ENCODE measurements at places on chromosomes 11 and 22.

GRCh38 chr22:46058591-46059519 is 81.9 kb upstream of the WNT7B start:
- DNase-seq, result no peak

GRCh38 chr11:133355095-133355494 is 177.2 kb downstream of the OPCML start:
- DNase-seq, result no peak

DNA sequence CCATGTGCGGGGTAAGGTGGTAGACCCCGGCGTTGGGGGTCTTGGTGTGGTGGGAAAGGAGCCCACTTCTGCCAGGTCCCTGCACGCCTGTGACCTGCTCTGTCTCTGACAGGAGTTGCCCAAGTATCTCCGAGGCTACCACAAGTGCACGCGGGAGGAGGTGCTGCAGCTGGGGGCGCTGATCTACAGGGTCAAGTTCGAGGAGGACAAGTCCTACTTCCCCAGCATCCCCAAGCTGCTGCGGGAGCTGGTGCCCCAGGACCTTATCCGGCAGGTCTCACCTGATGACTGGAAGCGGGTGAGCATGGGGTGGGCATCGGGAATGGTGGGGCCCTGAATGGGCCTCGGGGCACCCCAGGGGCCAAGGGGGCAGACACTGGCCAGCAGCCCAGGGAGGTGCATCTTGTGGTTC is 83.0 kb downstream of the MYO7A start:
- DNase-seq, result no peak

DNA sequence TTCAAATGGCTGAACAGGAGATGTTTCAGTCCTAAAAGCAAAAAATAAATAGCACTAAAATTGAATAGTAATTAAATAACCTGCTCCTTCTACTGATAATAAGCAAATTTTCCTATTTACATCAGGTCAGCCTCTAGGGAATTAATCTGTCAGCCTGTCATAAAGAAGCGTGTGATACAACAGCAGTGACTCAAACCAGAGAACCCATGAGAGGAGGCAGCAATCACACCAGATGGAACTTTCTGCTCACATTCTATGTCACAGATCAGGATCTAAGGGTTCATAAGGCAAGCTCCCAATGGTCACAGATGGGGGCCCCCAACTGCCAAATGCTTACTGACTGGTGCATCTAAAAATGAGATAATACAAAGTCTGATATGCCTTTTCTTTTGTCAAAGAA is 41.1 kb downstream of the RBFOX2 start:
- no peak for DNase-seq

DNA sequence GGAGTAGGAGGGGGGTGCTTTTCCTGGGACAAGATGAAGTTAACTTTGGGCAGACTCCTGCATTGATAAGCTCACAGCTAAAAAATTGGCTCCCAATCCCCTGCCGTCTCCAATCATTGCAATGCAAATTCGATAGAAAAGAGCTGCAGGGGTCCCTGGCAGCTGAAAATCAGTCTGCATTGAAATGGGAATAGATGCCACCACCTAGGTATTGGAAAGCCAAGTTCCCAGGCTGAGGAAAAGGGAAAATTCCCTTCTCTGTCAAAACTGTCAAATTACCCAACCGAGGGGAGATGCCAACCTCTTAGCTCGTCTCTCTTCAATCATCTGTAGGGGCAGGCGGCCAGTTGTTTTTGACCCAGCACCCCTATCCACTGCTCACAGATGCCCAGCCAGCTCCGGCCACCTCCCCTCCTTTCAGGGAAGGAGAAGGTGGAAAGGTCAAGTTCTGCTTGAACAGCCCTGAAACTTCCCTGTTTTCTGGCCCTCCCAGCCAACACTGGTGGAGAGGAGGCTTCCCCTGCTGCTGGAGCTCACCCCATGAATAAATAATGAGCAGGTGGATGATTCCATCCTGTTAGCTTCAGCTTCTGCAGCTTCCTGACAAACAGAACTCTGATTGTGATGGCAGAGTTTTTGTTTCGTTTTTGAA is 916.3 kb downstream of the TBC1D22A start:
- DNase-seq, result no peak

GRCh38 chr22:20020533-20021195 is at the start of gene TANGO2:
Gene TANGO2, plus strand, starts transcription at chr22:20021110. Its CDS starts 15,689 bp downstream, at chr22:20036799.
- DNase-seq, result peak; percentile 91

DNA sequence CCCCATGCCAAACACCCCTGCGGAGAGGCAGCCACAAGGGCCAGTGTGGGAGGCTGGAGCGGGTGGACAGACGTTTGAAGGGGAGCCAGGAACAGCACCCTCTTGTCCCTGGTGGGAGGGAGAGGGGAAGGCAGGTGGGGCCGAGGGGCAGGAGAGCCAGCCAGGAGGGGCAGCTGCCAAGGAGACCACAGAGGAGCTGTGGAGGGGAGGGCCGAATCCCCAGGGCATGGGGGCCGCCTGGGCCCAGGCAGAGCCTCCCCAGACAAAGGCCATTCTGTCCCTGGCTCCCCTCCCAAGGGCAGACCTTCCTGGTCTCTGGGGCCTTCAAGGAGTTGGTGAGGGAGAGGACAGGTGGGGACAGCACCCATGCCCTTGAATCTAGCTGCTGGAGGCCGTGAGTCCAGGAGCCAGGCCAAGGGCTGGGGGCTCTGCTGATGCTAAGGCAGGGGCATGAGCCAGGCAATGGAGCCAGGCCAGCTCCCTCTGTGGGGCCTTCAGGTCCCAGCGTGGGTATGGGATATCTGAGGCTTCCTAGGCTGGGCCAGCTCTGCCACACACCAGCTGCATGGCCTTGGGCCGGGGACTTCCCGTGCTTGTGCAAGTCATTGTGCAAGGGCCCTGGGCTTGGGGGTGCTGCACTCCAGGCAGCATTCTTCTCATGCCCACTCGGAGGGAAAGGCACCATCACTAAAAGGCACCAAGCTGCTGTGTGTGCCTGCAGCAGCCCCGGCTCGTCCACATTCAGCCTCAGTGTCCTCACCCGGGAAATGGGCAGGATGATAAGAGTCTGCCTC is 11.4 kb downstream of the EMID1 start:
- no peak for DNase-seq

- no peak for DNase-seq
These were observed 27.3 kb downstream of the FCHSD2 start for GRCh38 chr11:73114835-73115220.

GRCh38 chr11:7498193-7498592 is 12.9 kb downstream of the OLFML1 start:
- no peak for DNase-seq

DNA sequence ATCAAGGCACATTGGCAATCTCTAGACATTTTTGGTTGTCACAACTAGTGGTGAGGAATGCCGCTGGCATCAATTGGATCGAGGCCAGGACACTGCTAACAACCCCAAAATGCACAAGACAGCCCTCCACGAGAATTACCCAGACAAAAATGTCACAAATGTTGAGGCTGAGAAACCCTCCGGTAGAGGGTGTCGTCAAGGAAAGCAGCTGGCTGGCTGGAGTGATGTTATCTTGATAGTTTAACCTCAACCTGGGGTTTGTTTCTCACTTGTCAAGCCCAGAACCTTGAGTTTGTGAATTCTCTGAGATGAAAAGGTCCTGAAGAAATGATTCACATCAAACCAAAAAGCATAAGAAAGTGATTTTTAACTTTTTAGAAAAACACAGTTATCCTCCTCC is 21.1 kb upstream of the TMPRSS13 start:
- peak; percentile 68 for DNase-seq

DNA sequence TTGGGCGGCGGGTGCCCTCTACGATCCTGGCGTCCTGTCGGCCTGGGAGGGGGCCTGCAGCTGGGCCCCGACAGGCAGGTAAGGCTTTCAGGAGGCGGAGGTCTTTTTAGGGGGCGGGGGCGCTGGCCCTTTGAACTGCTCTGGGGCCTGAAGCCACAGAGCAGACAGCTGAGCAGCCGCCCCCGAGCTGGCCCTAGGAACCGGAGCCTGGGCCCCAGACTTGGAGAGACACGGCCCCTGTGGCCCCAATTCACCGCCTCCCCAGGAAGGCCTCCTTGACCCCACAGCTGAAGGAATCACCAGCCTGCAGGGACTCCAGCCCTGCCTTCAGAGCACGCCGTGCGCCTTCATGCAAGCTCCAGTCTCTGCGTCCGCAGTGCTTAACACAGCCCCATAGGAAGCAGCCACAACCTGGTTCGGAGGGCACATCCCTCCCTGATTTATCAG is 618 bp upstream of the CERK start:
- DNase-seq, result no peak

GRCh38 chr11:80598905-80599304 is 1158.1 kb upstream of the TENM4 start:
- DNase-seq, result no peak

DNA sequence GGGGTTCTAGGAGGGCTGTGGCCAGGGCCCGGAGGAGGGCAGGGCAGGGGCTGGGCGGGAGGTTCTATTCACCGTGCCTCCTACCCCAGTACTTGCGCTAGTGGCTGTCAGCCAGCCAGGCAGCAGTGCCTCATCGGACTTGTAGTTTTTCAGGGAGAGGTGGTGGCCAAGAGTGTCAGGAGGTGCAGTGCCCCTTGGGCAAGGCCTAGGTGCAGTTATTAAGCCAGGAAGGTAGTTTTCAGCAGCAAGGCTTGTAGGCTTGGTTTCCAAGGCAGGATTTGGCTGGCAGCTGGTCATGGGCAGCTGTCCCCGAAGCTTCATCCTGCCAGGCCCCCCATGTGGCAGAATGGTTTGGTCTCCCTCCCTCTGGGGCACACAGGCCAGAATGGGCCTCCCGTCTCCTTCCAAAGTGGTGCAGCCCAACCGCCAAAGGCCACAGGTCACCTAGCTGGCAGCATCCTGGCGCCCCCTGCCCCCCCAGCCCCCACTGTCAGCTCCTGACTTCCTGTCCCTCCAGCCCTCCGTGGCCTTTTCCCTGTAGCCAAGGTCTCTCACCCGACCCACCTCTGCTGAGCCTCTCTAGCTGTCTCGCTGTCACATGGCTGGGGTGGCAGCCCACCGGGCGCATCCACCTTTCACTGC is 8.5 kb downstream of the CCDC88B start:
- no peak for DNase-seq

DNA sequence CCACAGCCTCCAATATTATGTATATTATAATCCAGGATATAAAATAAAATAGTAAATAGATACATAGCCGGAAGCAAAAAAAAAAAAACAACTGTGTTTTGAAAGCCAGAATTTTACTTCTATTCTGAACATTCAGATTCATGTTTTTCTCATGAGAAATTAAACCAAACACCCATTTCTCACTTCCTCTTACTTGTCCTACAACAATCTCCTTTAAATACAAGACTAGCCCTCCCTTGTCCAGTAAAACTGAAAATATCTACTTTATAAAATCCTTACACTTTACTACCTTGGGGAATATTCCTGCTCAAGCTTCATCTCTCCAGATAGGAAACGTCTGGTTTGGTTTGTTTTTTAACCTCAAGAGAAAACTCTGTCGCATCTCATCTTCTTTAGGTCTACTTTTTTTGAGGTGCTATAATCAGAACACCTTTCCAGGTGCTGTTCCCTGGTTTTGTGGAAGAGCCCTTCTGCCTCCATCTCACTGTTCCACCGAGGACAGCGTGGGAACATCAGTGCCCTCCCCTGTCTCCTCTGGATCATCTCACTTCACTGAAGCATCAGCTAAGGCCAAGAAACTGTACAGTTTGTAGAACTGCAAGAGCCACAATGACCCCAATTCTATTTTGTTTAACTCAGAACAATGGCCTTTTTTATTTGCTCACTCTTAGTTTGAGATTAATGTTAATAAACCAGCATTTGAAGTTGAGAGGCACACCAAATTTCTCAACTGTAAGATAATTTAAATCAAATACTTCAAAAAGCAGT is 82.0 kb upstream of the ARHGAP32 start:
- DNase-seq, result no peak

- DNase-seq, result no peak
These were observed 19.5 kb downstream of the TXN2 start for GRCh38 chr22:36461665-36462649.

DNA sequence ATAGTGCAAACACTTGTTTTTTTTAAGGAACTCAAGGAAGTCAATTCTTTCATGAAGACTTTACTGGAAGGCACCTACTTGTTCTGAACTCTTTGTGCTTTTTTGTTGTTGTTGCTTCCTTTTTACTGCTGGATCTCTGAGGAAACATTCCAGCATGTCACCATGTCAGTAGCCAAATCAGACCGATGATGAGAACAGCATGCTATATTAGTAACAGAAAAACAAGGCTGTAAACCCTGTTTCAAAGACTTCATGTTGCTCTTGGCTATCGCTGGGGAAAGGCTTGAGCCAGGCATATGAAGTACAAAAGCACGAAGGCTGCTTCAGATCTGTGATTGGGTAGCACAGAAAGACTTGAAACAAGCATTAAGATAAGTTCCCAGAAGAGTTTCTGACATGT is 125.6 kb upstream of the SLC5A12 start:
- no peak for DNase-seq

DNA sequence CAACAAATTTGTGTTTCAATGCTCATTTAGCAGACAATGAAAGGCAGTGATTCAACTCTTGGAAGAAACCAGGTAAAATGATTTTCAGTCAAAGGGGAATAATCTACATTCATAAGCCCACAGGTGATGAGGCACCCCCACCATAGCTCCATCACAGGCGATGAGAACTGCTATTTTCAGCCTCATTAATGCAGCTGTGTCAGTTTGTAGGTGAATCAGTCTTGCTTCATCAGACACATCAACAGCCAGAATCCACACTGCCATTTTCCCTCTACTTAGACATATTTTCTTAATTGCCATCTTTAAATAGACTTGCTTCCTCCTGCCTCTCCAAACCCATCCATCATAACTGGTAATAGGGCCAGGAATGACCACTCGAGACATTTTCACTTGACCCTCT is 701.0 kb downstream of the OPCML start:
- no peak for DNase-seq

GRCh38 chr22:34004058-34004457 is 83.8 kb upstream of the LARGE1 start:
- no peak for DNase-seq

- DNase-seq, result no peak
These were observed 81.1 kb downstream of the MORC2 start for GRCh38 chr22:30887453-30887852.

DNA sequence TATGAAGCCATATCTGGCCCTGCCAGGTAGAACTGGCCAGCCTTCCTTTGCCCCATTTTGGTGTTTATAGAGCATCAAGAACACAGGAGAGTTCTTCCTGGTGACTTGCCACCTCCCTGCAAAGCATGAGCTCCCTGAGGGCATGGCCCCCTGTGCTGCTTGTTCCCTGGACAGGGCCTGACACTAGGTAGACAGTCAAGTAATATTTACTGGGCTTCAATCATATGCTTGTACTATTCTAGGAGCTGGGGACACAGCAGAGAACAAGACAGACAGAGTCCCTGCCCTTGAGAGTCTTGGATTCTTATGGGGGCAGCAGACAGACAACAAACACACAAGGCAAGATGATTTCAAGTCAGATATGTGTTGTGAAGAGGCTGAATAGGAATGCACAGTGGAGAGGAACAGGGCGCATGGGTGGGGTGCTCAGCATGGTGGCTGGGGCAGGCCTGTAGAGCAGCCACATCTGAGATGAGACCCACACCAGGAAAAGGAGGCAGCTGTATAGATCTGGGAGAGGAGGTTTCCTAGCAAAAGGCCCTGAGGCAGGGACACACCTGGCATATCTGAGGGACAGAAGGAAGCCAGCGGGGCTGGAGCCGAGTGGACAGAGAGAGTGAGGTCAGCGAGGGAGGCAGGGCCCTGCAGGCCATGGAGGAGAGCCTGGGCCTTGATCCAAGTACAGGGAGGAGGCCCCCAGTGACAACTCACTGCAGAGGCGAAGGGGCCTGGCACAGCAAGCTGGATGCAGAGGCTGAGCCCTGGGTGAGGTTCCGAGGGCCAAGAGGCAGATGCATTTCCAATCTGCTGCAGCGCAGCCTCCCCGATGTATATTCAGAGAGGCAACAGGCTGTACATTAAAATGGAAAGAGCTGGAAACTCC is 10.2 kb upstream of the CBX6 start:
- DNase-seq, result no peak

GRCh38 chr11:11265994-11266606 is 87.0 kb downstream of the CSNK2A3 start:
- peak; percentile 33 for DNase-seq

GRCh38 chr11:132358573-132358953 is 988.1 kb downstream of the NTM start:
- no peak for DNase-seq

Measured in activated gamma-delta T cell treated with Interleukin-2 at 50 U/mL for 16 hours (primary cell).